SK-MEL-5 (cell line): ENCODE measurements at places on chromosomes 2 and 18. TPM values are rescaled to one million over a fixed set of nuclear protein-coding genes. Genes with fewer than 3 reads are reported as not detected.

Gene FOSL2
- total RNA-seq, result 16.8 and 19.1 TPM in 2 replicates

Gene DSEL
- 1.4 and 2.1 TPM in 2 replicates for total RNA-seq

Gene NBEAL1
- 12.9 and 13.5 TPM in 2 replicates for total RNA-seq

DNA sequence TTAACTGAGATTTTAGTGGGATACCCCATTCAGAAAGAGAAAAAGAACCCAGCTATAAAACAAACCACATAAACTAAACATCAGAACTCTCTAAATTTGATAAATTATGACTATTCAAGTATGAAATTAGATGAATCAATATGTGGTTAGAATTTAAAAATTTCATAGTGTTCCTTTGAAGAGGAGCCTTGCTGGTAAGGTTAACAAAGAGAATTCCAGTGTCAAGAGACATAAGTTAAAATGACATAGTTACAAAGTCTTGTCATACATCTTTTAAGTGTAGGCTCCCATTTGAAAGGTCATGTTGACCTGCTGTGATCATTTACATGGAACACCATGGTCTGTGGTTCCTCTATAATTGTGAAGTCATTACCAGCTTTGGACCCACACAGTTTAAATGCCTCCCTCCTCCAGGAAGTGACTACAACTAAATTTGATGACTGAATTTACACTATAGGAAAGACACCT lies 231.6 kb upstream of the ETAA1 start:
- no peak for DNase-seq

DNA sequence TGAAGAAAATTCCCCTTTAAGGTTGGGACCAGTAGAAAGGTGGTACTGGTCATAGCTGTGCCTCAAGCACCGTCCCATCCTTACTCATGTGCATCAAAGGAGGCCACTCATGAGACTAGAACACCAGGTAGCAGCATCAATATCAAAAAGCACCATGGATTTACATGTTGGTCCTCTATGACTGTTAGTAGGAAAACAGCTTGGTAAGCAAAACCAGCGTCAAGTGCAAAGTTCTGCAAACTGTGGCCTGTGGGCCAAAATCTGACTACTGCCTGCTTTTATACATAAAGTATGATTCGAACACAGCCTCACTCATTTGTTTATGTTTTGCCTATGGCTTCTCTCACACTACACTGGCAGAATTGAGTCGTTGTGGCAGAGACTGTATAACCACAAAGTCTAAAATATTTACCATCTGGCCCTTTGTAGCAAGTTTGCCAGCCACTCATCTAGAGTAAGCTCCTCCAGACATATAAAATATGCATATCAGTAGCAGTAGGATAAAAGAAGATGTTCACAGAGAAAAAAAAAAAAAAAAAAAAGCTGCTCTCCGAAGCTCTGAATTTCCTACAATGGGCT lies 119.7 kb upstream of the CTNNA2 start:
- DNase-seq, result no peak

DNA sequence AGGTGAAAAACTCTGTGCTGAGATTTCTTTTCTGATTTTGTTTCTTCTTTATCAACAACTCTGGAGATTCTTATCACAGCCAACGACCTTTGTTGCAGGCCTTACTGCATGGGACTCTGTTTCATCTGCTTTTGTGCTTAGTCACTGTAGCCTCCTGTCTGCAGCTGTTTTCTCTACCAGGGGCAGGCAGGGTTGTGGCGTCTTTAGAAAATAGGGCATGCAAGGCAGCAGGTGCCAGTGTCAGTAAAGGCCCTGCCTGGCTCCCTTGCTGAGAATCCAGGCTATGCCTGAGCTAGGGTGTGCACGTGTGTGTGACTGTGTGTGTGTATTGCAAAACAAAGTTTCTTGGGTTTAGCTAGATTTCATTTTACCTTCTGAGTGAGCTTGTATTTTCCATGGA lies 14.6 kb upstream of the SLC9A2 start:
- DNase-seq, result no peak

GRCh38 chr2:82913566-82913965 lies 1545.5 kb downstream of the SUCLG1 start:
- DNase-seq, result no peak

- no peak for DNase-seq
These were observed 538.3 kb downstream of the CNTNAP5 start for GRCh38 chr2:124563426-124563825.

GRCh38 chr18:27687351-27687979 lies 489.5 kb downstream of the CDH2 start:
- no peak for DNase-seq

DNA sequence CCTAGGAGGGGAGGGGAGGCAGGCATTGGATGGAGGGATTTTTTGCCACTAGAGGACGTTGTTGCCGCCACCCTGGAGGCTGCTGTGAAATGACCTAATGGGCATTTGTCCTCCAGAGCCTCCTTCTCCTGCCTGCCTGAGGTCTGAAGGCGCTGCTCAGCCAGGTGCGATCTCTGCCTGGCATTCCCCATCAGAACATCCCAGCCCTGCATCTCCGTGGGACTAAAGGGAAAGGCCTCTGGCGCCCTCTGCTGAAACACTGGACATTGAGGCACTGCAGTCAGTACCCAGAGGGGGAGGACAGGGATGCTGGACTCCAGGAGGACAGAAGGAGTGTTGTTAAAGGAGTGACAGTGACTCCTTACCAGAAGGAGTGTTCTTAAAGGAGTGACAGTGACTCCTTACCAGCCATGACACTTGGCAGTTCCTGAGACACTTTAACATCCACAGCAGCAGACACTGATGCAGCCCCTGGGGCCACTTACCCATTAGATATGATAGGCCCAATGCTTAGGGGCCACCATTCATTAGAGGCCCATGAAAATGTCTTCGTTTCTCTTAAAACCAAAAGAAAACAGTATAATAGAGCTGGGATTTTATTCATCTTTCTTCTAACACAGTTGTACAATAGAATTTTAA lies 17.0 kb downstream of the THNSL2 start:
- peak; percentile 86 for DNase-seq
